ENCODE measurements at places on chromosomes 2 and 18.

- DNase-seq, result no peak
Measured at GRCh38 chr18:55012008-55012407, 52.7 kb upstream of the CCDC68 start.

DNA sequence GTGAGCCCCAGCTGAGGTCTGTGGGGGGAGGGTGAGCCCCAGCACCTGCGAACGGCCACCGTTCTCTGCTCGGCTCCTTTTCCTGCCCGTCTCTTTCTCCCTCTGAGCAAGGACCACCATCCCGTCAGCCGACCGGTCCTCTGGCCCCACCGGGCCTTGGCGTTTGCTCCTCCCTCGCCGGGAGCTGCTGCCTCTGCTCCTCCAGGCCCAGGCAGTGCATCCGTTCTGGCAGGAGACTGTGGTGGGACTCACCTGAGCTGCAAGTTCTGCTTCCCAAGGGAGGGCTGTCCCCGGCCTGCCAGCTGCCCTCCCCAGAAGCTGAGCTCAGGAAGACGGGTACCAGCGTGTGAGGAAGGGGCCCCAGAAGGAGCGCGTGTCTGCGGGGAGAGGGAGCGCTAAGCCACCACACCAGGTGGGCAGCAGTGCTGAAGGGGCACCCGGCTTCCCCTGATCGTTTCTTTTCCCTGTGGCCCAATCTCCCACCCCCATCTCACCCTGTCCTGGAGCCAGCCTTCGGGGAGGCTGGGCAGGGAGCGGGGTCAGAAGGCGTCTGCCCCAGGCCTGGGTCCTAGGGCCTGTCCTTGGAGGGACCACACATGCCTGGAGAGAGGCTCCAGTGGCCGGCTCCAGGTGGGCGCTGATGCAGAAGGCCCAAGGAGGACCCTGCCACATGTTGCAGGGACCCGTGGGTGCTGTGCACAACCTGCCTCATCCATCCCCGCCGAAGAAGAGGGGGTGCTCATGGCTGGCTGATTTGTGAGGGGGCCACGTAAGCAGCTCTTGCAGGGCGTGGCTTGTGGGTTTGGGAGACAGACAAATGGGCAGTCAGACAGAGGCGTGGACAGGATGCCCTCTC is 2.5 kb upstream of the RTP5 start:
- no peak for DNase-seq

GRCh38 chr2:64848363-64848762 is 140.8 kb upstream of the SLC1A4 start:
- DNase-seq, result no peak

GRCh38 chr2:168663993-168664392 is 138.4 kb upstream of the NOSTRIN start:
- no peak for DNase-seq

GRCh38 chr18:77135339-77136075 is 2.9 kb upstream of the MBP start:
- no peak for DNase-seq

GRCh38 chr2:24870440-24870839 is 49.6 kb downstream of the ADCY3 start:
- no peak for DNase-seq

DNA sequence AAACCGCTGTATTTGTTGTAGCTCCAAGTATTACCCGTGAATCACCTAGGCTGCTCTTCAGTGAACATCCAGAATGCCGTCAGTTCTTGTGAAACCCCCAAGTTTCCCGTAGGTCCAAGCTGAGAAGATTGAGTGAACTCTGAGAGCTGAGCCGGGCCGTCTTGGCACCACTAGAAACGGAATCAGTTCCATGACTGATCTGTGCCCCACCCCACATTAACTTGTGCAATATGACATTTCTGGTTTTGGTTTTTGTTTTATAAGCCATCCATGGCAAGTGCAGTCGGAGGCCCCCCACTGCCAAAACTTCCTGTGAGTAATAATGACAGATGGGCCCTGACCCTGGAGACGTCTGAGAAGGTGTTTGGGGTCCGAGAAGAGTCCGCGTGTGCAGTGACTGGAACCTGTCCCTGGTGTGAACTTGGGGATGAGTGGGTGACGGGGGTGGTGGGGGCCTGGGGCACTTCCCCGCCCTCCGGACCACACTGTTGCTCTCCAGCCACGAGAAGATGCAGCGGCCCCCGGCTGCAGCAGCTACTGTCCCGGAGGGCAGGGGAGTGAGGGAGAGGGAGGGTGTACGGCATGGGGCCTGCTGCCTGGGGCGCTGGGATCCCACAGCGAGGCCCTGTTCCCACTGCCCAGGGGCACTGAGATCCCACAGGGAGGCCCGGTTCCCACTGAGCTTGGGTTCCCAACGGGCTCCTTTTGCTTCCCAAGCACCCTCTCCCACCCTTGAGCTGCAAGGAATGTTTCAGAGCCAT is 26.5 kb downstream of the NFATC1 start:
- DNase-seq, result no peak

GRCh38 chr2:108833219-108833618 is 46.6 kb downstream of the CCDC138 start:
- no peak for DNase-seq

DNA sequence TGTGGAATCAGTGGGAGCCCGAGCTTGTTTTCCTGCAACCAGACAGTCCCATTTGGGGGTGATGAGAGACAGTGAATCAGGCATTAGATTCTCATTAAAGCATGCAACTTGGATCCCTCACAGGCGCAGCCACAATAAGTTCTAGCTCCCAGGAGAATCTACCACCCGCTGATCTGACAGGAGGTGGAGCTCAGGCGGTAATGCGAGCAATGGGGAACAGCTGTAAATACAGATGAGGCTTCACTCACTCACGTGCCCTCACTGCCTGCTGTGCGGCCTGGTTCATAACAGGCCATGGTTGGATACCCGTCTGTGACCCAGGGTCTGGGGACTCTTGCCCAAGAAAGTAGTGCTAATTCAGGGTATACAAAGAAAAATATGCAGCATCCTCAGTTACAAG is 144.8 kb upstream of the RGPD4 start:
- no peak for DNase-seq

DNA sequence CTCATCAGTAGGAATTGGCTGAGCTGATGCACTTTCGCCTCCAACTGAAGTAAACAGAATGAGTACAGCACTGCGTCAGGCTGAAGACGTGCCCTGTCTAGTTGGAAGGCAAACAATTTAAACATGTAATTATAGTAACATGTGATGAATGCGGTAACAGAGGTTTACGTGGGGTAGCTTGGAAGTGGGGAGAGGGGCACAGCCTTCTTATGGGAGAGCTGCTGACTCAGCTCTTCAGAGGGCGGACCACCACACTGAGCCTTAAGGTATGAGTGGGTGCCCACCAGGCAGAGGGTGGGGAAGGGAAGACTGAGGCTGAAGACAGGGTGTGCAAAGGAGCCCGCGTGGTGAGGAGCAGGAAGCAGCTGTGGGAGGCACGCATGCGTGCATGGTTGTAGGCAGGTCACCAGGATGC is 6.2 kb upstream of the EHD3 start:
- no peak for DNase-seq

- no peak for DNase-seq
Measured at GRCh38 chr2:207512356-207512755, 17.4 kb upstream of the CREB1 start.

DNA sequence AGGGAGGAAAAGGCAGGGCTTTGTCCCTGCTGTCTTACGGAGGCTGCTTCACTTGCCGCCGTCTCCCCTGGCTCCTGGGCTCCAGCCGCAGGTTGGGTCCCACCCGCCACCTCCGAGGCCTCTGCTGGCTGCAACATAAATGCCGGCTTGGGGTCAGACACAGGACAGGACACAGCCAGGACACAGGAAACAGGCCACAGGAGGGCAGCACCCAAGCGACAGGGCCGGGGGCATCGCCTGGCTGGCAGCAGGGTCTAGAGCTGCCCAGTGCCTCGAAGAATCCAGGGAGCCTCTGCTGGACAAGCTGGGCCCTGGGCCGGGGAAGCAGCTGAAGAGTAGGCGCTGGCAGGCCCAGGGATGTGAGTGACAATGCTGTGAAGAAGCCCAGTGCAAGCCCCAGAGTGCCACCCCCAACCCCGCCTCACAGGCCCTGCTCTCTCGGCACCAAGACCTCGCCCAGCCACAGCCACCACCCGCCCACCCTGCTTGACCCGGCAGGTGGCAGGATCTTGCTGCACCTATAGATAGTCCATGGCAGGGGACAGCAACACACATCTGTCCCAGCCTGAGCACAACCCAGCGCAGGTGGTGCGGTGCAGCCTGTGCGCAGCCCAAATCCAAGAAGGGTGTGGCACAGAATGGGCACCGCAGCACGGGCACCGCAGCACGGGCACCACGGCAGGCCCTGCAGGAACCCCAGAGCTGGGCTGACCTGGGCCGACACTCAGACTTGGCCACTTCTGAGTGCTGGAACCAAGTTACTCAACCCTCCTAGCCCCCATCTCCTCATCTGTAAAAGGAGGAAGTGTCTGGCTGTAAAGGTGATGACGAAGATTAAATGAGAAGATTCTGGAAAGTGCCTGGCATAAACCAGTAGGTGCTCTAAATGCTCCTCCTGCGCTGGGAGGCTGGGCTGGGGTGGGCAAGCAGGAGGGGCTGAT is 55.6 kb downstream of the BIN1 start:
- DNase-seq, result no peak

- DNase-seq, result no peak
Measured at GRCh38 chr18:4172196-4173100, 282.7 kb downstream of the DLGAP1 start.

GRCh38 chr2:200324362-200324761 is 17.9 kb downstream of the SPATS2L start:
- DNase-seq, result no peak

- peak; percentile 35 for DNase-seq
Measured at GRCh38 chr2:95303191-95303919, 6.2 kb downstream of the KCNIP3 start.

DNA sequence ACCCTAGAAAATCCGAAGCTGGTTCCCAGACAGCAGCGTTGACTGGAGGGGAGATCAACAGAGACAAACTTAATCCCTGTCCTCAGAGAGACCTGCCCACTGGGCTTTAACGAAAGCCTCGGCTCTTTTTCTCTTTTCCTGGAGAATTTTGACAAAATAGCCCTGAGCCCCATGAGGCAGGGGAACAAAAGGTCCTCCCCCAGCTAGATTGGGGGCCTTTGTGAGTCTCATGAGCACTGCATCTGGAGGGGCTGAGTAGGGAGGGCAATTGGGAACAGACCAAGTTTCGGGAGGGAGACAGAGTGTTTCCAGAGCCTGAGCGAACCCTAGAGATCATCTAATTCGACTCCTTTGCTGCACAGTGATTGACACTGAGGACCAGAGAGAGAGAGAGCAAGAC is 123.9 kb upstream of the HAAO start:
- no peak for DNase-seq

DNA sequence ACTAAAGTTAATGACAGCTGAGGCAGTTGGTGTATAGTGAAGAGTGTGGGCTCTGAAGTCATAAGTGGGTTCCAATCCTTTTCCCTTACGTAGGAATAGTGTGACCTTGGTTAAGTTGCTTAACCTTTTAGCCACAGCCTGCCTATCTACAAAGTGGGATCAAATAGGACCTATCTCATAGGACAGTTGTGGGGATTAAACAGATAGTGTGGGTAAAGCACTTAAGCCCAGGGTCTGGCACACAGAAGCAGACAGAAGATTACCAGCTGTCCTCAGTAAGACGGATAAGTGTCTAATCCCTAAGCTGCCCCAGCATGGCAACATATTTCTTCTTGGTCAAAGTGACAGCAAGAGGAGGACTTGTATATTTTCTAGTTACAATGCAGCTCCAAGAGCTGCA is 28.2 kb downstream of the UBE2F start:
- no peak for DNase-seq

DNA sequence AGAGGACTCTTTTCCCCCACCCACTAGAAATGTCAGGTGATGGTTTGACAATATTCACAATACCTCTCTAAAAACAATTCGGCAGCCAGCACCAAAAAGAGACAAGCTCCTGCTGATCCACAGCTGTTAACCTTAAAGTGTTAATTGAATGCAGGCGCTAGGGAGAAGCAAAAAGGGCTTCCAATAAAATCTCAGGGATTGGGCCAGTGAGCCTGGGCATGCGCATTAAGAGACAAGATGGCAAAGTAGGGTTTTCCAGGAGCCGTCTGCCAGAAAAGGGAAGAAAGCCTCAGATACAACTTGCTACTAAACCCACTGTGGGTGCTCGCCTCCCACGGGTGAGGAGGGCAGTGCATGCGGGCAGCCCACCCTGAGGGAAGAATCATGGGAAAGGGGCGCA is 98.8 kb downstream of the HS6ST1 start:
- no peak for DNase-seq

GRCh38 chr2:120224256-120224655 is 1.1 kb upstream of the TMEM185B start:
- no peak for DNase-seq

- DNase-seq, result no peak
Measured at GRCh38 chr2:68726608-68727367, 7.8 kb upstream of the ARHGAP25 start.

GRCh38 chr2:159849160-159849813 is 51.3 kb upstream of the CD302 start:
- no peak for DNase-seq

- DNase-seq, result no peak
Measured at GRCh38 chr2:179521944-179522343, 257.3 kb upstream of the SESTD1 start.

- DNase-seq, result no peak
Measured at GRCh38 chr2:22056621-22057132, 932.9 kb downstream of the TDRD15 start.

All from caudate nucleus (tissue), 63 donors.